Frontal cortex (tissue), 4 donors: ENCODE measurements at places on chromosomes 6 and 20. TPM values are rescaled to one million over a fixed set of nuclear protein-coding genes. Genes with fewer than 3 reads are reported as not detected.

The LY86 gene
- total RNA-seq: 2.9 TPM

The SMLR1 gene
- not detected for total RNA-seq

The MATN4 gene
- under 0.01 TPM for total RNA-seq

The CNBD2 gene
- 1.6 TPM for total RNA-seq

The BACH2 gene
- total RNA-seq: 48.9 TPM

The KCNQ2 gene
- total RNA-seq: 159 TPM

The RFX6 gene
- total RNA-seq: not detected

The B3GAT2 gene
- 18.8 TPM for total RNA-seq

The C6orf132 gene
- total RNA-seq: under 0.01 TPM

The C6orf141 gene
- total RNA-seq: 4.9 TPM

The CDC40 gene
- total RNA-seq: 21.2 TPM

The RAET1G gene
- not detected for total RNA-seq

The PLN gene
- total RNA-seq: 0.82 TPM

The CD40 gene
- total RNA-seq: 0.41 TPM

The SPATA2 gene
- total RNA-seq: 2.0 TPM

- no peak for DNase-seq
Measured at GRCh38 chr20:34566978-34567891, 8.7 kb downstream of the MAP1LC3A start.

GRCh38 chr20:25514747-25515340 is 70.5 kb downstream of the NINL start:
- no peak for DNase-seq

GRCh38 chr20:39903806-39904465 is 785.1 kb downstream of the MAFB start:
- no peak for DNase-seq

DNA sequence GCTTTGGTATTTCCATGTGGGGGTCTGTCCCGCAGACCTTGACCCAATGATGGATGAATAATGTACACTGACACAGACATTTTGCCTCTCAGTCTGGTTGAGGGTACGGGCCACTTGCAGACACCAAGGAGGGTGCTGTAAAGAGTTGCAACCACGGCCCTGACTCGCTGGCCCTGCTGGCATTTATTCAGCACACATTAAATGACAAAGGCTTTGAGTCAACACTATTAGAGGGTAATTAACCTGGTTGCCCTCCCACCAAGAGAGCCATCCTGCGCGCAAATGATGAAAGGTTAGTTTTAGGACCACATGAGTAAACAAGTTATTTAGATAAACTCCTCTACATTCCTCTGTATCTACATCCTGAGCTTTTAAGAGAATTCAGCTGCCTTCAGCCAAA is 308.9 kb upstream of the MMS22L start:
- no peak for DNase-seq

- no peak for DNase-seq
Measured at GRCh38 chr20:24207803-24208300, 219.3 kb upstream of the GGTLC1 start.

GRCh38 chr6:29528988-29529560 is 30.5 kb downstream of the UBD start:
- DNase-seq: no peak

DNA sequence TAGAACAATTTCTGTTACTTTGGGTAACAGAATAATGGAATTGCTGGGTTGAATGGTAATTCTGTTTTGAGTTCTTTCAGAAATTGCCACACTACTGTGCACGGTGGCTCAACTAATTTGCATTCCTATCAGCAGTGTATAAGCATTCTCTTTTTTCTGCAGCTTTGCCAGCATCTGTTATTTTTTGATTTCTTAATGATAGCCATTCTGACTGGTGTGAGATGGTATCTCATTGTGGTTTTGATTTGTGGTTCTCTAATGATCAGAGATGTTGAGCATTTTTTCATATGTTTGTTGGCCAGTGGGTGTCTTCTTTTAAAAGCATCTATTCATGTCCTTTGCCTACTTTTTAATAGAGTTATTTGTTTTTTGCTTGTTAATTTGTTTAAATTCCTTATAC is 846.8 kb downstream of the KIF16B start:
- DNase-seq: no peak

- no peak for DNase-seq
Measured at GRCh38 chr20:49629606-49630005, 61.7 kb upstream of the PTGIS start.

DNA sequence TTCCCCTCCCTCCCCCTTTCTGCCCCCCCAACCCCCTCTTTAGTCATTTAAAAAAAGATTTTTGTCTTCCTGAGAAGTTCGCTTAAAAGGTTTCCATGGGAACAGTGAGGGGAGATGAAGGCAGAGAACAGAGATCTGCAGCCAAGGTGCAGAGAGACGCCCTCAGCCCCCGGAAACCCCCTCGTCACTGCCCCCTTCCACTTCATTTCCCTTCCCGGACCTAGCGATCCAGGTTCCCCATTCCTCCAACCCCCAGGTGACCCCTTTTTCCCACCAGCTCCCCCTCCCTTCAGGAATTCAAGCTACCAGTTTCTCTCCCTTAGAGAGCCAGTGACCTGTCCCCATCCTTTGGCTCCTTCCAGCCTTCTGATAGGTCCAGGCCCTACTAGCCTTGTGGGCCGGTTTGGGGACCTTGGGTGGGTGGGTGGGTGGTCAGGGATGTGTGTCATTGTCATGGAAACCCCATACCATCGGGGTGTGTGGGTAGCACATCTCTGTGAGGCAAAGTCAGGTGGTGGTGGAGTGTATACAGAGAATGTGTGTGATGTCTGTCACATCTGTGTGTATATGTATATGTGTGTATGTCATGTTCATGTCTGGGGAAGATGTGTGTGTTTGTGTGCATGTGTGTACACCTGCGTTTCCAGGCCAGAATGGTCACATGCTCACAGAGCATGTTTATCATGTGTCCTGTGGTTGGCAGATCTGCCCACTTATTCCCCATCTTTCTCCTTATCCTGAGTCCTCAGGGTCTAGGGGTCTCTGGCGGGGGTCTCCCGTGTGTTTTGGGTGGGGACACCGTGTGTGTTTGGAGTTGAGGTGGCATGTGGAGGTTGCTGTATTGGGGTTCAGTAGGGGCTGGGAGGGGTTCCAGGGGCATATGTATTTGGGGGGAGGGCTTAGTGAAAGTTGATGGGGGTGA is 7.0 kb downstream of the SYNGAP1 start:
- DNase-seq: no peak

- no peak for DNase-seq
Measured at GRCh38 chr6:24419526-24419925, 16.8 kb downstream of the MRS2 start.

- no peak for DNase-seq
Measured at GRCh38 chr20:42587427-42587826, 602.3 kb downstream of the PTPRT start.

- DNase-seq: no peak
Measured at GRCh38 chr20:3800256-3800877, 4.3 kb downstream of the CDC25B start.

DNA sequence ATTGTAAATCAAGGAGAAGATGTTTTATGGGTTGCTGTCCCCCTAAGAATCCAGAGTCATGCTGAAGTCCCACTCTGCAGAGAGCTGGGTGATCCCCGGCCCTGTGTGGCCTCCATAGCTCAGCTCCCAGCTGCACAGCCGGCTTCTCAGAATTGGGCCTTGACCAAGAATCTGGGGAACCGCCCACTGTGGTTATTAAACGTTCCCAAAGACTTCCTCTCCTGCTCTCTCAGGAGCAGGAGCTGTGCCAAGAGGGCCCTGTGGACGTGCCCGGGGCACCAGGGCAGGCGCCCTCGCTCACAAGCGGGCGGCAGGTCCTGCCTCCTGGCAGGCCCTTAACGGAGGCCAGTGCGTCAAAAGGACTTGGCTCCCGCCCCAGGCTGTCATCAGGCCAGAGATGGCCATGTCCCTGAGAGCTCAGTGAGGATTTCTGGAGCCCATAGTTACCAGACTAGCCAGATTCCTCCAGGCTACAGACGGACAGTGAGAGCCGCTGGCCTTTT is 30.4 kb downstream of the ZC3H12D start:
- DNase-seq: peak; percentile 88

DNA sequence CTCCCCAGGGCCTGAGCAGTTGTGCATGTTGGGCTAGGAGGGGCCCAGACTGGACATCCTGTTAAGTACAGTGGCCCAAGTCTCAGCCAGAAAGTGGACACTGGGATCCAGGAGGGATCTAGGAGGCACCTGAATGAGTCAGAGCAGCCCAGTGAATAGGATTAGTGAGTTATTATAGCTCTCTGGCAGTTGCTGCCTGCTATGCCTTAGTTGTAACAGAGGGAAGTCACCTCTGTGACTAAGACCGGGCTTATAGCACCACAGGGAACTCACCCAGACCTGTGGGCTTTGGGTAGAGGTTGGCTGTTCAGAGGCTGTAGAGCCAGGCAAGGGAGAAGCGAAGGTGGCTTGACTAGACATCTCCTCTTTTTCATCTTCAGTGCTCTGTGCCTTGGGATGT is 39.0 kb upstream of the AAR2 start:
- no peak for DNase-seq

DNA sequence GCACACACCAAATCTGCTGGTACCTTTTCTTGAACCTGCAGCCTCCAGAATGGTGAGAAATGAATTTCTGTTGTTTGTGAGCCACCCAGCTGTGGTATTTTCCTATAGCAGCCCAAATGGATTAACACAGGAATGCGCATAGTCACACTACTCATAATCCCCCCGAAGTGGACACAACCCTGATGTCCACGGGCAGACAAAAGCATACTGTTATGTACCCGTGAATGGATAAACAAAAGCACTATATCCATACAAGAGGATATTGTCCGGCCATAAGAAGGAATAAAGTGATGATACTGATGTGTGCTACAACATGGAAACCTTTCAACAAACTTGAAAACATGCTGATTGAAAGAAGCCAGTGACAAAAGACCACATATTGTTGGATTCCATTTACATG is 25.1 kb upstream of the RPP40 start:
- DNase-seq: no peak

DNA sequence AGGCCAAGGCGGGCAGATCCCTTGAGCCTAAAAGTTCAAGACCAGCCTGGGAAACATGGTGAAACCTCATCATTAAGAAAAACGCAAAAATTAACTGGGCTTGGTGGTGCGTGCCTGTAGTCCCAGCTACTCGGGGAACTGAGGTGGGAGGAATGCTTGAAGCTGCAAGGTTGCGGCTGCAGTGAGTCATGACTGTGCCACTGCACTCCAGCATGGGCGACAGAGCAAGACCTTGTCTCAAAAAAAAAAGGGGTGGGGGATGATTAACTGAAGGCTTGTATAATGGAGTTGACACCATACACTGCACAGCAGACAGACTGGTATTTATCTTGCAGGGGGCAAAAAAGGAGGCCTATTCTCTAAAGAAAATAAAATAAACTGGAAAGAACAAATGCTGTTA is 27.7 kb downstream of the SRPK1 start:
- no peak for DNase-seq

DNA sequence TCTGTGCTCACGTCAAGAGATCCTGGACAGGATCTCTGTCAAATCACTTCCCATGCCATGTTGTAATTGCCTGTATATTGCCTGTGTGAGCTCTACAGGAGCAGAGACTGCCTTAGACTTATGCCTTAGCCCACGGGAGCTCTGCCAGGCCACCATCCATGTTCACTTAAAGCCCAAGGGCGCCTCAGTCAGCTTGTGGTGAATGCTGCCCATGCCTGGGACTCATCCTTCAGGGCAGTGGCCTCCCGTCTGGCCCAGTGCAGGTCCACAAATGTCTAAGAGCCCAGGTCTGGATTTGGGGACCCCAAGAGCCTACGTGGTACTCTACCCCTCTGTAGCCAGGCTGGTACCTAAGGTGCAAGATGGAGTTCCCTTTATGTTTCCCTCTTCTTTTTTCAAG is 22.4 kb upstream of the BPIFA2 start:
- no peak for DNase-seq

GRCh38 chr20:1803061-1803931 is 91.9 kb upstream of the SIRPA start:
- peak; percentile 49 for DNase-seq

- DNase-seq: no peak
Measured at GRCh38 chr6:34546551-34547321, 9.4 kb downstream of the SPDEF start.
